Stimulated activated CD8-positive, alpha-beta memory T cell treated with anti-CD3 and anti-CD28 coated beads, Interleukin-12 subunit alpha, Interleukin-12 subunit beta, amount 100 ng/mL, for 4 hours (primary cell): ENCODE measurements at places on chromosomes 16 and 17.

GRCh38 chr17:53141731-53142130, 681.0 kb upstream of the KIF2B start:
- no peak for DNase-seq

GRCh38 chr17:69141431-69142174, at the start of gene ABCA6:
TSS of gene ABCA6 (minus strand) at chr17:69141895. CDS start at chr17:69140703, 1,192 bp downstream.
- DNase-seq = no peak

DNA sequence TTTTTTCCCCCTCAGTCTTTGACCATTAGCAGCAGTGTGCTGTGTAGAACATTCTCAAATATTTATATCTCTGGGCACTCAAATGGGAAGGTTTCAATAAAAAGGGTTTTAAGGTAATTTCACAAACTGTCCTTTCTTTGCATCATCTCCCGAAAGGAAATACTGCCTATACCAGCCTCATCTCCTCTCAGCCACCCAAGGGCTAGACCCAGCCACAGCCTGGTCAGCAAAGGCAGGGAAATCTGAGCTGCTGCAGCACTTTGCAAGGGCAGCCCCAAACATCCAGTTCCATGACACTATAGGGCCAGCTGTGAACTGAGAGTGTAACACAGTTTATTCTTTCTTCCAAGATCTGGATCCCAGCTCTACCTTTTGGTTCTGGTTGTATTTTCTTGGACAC, 28.9 kb downstream of the TMEM11 start:
- no peak for DNase-seq

DNA sequence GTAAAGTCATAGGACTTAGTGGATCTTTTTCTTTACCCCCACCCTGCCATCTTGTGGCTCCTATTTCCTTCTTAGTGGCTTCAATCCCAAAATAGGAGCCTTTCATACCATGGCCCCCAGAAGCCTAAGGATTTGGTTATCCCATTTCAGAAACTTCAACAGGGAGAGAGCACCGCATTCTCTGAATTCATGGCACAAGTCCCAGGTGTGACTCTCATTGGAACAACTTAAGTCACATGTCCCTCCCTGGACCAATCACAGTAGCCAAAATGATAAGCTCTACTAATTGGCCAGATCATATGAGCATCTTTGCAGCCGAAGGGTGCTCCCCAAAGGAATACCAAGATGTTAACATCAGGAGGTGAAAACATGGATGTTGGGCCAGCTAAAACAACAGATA, 43.2 kb downstream of the AXIN2 start:
- DNase-seq = no peak

- DNase-seq = no peak
Measured at GRCh38 chr16:23026784-23027362, 122.4 kb downstream of the USP31 start.

GRCh38 chr17:14070344-14070984, 1.2 kb downstream of the COX10 start:
- no peak for DNase-seq

DNA sequence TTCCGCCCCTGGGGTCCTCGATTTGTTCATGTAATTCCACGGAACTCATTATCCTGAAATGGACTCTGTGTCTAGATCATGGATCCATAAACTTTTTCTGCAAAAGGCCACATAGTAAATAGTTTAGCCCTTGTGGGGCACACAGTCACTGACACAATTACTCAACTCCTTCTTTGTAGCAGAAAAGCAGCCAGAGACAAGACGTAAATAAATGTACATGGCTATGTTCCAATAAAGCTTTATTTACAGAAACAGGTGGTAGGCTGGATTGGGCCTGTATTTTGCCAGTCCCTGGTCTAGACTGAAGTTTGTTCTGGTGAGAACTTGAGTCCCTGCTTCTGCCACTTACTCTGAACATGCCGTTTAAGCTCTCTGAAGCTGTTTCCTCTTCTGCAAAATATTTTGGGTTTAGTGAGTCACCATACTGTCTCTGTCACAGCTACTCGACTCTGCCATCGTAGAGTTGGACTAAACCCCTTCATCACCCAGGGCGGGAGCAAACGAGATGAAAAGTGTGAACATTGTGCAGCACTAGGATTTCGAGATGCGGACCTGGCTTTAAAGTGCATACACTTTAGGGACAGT, 61.9 kb upstream of the FOXF1 start:
- DNase-seq = no peak

DNA sequence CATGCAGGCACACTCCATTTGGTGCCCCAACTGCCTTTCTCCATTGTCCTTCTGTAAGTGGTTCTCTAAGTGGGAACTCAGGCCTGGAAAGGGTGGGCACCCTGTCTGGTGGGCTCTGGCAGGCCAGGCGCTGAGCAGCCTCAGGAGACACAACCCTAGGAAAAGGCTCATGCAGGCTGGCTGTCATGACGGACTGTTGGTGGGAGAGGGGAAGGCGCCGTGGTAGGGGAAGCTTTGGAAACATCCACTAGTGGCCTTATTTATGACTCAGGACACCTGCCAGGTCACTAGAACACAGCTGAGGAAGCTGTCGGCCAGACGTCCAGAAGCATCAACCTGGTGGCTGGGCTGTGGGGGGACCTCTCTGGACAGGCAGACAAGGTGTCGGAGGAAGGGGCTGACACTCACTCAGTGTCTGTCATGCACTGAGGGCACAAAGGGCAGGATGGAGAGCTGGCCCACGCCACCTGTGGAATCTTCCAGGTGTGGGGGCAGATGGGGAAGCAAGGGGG, 216.0 kb downstream of the SEC14L1 start:
- DNase-seq = no peak

DNA sequence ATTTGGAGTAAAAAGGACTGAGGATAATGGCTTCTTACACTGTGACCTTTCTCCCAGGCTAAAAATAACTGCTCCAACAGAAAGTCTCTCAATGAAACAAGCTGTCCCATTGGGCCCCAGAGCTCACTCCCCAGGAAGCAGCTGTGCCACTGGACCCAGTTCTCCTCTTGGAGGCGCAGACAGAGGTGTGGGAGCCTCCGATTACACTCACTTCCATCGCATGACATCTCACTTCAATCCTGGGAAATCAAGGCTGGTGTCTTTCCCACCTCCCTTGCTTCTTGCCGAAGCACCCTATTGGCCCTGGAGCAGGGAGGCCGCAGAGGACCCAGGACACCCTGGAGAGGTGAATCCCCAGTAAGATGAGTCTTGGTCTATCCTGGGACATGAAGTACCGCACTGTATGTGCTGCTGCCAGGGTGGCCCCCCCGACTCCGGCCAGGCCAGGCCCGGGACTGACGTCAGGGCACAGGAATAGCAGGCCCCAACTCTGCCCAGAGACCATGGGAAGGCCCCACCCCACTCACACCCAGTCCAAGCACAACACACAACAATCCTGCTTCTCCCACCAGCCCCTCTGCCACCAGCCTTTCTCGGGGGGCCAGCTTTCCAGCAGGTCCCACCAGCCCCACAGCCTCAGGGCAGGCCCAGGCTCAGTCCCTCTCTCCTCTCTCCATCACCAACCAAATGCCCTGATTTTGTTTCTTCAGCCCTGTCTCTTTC, 29.5 kb downstream of the SRL start:
- DNase-seq = no peak

- no peak for DNase-seq
Measured at GRCh38 chr16:5884339-5884738, 786.7 kb upstream of the EEF2KMT start.

GRCh38 chr16:74738113-74738541, 36.5 kb downstream of the FA2H start:
- DNase-seq = no peak

DNA sequence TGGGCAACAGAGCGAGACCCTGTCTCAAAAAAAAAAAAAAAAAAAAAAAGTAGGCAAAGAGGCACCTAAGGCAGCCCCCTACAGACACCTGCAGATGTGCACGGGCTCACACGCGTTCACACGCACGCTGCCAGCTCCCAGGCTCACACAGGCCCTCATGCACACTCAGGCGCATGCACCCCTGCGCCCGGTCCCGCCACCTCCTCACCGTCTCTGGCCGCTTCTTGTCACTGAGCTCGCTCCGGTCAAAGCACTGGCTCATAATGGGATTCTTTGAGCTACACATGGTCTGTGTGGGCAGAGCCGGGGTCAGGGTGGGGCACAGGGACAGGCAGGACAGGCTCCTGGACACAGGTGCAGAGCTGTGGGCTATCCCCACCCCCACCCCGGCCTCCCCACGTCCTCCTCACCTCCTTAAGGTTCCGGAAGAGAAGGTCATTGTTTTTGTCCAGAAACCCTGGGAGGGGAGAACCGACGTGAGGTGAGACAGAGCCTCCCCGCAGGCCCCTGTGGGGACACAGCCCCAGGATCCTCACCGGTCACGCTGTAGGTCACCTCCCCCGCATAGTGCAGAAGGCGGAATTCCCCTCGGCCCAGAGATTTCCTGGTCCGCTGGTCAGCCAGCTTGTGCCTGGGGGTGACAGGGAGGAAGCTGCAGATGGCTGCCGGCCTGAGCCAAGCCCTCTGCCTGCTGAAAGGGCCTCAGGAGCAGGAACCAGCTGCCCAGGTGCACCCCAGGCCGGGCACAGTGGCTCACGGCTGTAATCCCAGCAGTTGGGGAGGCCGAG, 17.9 kb downstream of the MYO1C start:
- no peak for DNase-seq

GRCh38 chr17:38619451-38619795, 13.7 kb upstream of the SRCIN1 start:
- no peak for DNase-seq

GRCh38 chr16:81008505-81008789, 1.4 kb downstream of the CENPN start:
- no peak for DNase-seq

- no peak for DNase-seq
Measured at GRCh38 chr16:66367968-66368891, 1.7 kb downstream of the CDH5 start.

DNA sequence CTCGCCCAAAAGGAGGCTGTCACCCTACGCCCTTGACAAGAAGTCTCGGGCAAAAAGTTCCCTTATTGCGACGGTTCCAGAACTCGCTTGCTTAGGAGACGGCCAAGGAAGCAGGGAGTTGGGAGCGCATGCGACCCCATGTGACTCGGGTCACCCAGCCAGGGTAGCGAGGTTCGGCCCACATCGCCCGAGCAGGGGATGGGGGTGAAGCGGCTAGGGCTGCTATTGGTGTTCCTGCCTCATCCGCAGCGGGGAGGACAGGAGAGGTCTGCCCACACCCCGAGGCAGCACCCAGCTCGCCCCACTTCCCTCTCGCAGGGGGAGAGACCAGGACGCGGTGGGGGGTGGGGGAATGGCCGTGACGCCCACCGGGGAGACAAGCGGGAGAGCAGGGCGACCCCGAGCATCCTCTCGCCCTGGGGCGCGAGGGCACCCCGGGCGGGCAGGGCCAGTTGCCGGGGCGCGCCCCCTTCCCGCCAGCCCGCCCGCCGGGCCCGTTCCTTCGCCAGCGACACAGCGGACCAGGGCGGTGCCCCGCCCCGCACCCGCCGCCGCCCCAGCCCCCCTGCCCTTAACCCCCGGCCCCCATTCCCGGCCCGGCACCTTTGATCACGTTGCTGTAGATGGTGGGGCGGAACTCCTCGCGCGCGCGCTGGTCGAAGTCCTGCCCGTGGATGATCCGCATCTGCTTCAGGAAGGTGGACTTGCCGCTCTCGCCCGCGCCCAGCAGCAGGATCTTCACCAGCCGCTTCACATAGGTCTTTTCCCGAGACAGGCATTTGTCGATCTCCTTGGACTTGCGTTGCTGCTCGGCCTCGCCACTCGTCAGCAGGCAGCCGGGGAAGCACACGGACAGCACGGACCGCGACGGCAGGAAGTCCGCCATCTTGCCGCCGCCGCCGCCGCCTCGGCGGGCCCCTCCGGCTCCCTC, 567 bp downstream of the GNA13 start:
- peak; percentile 48 for DNase-seq

DNA sequence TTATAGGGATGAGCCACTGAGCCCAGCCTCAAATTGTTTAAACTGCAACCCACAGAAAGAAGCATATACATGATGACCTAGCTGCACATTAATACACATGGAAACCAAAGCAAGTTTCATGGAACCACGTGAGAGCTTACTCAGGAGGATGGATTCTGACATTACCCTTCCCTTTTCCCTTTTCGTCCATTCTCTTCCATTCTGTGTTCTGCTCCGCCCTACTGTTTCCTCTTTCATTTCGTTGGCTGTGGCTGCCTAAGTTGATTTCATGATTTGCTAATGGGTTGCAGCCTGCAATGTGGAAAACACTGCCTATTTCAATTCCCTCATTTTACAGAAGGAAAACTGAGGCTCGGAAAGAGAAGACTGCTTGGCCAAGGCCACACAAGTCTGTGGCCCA, 176.5 kb downstream of the C16orf78 start:
- DNase-seq = no peak

DNA sequence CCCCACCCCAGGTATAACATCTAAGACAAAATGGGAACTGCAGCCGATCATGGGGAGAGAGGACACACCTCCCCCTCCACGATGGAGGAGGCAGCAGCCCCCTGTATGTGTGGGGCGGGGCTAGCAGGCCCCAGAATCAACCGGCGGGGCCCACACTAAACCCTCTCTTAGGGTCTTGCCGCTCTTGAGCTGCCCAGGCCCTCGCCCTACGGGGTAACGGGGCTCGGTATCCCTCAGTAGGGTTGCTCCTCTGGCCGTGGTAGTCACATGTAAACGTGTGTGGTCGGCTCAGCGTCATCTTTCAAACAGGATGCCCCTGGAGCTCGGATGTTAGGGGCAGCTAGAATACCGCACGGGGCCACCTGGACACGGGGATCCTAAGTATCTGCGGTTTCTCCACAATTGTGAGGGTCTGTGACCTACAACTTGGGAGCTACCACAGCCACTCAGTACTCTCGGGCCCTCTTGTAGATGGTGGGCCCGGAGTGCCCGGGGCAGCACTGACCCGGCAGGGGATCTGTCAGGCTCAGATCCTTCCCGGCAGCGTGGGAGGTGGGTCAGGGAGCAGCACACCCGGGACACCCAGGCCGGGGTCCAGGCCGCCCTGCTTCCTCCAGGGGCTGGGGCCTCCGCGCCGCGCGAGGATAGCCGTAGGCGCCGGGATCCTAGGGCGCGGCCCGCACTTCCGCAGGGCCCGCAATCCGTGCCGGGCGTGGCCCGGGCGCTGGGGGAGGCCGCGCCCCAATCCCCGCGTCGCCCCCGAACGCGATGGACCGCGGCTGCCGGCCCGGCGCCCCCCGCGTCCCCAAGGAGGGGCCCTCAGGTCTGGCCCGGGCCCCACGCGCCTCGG, 781 bp downstream of the ARHGDIA start:
- DNase-seq = no peak

GRCh38 chr16:68265078-68265920, 973 bp downstream of the SLC7A6 start:
- DNase-seq = no peak

- no peak for DNase-seq
Measured at GRCh38 chr16:58842156-58842555, 108.0 kb upstream of the GOT2 start.

DNA sequence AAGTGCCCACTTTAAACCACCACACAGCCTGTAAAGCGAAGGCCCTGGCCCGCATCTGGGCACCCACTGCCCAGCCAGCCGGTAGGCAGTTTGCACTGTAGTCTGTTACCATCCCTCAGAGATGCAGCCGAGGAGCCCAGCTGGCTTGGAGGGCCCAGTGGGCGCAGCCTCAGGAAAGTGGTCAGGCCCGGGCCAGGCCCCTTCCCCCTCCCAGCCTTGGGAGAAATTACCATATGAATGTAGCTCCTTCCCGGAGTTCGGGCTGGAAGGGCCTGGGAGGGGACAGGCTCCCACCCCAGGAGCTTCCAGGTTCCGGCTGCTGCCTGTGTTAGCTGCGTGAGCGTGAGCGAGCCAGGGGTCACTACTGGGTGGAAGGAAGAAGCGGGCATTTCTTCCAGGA, 325.4 kb downstream of the SEC14L1 start:
- DNase-seq = no peak
